CD4-positive, alpha-beta T cell treated with Interleukin-12 subunit alpha and Interleukin-12 subunit beta, for 1 hour (primary cell): ENCODE measurements at places on chromosomes 2 and 18.

DNA sequence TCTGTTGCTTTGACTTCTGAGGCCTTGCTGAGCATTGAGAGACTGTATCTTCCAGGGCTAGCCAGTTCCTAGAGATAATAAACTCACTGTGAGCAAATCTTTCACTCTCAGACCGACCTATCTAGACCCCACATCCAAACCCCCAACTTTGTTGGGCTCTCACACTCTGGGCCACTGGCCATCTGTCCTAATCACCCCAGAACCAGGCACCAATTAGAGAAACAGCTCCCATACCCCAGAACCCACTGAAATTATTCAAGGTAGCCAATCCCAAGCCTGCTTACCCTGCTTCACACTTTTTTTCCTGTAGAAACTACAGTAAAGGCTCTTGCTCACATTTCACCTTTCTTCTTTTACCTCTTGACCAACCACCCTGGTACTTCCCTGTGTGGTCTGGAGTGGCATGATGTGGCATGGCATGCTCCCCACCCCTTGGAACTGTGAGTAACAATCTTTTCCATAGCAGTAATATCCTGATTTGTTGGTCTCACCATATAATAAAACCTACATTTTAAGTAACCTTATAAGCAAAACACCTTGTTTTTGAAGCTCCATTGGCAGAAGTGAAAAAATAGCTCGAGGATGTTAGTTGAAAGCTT is 55.2 kb downstream of the ANKRD12 start:
- no peak for DNase-seq

GRCh38 chr18:24868760-24869237 is 408.4 kb downstream of the HRH4 start:
- DNase-seq: no peak

- DNase-seq: no peak
Observed at GRCh38 chr18:68713796-68714195, 1.1 kb downstream of the TMX3 start.

DNA sequence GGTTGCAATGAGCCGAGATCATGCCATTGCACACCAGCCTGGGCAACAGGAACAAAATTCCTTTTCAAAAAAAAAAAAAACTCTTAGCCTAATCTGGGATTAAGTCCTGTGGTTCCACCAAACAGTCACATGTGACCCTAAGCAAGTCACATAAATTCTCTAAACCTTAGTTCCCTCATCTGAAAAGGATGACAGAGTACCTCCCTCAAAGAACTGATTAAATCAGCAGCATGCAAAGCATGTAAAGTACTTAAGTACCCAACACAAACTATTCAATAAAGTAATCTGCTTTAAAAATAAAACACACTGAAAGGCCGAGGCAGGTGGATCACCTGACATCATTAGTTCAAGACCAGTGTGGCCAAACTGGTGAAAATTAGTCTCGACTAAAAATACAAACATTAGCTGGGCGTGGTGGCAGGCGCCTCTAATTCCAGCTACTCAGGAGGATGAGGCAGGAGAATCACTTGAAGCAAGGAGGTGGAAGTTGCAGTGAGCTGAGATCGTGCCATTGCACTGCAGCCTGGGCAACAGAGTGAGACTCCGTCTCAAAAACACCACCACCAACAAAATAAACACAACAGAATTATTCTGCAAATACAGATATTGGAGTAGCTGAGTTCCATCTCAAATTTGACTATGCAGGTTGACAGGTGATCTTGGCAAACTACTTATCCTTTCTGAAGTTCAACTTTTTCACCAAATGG is 7.0 kb downstream of the USP34 start:
- DNase-seq: no peak

DNA sequence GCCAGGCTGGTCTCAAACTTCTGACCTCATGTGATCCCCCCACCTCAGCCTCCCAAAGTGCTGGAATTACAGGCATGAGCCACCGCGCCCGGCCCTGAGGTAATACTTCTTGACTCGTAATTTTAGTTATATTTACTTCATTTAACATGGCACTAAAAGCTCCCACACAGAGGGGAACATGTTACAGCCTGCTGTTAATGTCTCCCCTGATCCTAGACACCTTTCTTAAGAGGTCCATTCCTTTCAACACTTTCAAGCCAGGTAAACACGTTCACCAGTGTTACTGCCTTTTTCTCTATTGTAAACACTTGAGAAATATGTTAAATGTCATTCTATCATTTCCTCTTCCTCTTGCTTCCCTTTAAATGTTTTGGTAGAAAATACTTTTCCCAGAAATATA is 161.4 kb downstream of the METTL4 start:
- no peak for DNase-seq
